ENCODE measurements at places on chromosomes 4 and X.

DNA sequence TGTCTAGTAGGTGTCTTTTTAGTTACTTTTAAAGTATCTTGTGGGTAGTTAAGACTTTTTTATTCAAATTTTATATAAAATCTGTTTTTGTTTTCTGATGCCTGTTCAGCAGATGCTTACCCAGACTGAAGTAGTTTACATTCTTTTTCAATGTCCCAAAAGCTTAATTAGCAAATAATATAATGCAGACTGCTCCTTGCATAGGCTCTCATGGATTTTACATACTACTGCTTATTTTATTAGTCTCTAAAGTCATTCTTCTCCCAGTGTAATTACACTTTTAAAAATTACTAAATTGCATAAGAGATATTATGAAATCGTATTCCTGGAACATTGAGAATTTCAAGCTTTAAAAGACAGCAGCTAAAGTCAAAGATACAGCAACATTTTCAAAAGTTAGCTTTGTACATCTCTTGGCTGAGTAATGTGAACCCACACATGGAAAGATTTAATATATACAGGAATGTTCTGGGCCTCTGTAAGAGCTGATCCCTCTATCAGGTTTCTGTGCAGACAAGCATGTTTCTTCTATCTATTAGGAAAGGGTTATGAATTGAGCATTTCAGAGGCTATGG, 148.4 kb upstream of the SPRY1 start:
- no peak for DNase-seq

DNA sequence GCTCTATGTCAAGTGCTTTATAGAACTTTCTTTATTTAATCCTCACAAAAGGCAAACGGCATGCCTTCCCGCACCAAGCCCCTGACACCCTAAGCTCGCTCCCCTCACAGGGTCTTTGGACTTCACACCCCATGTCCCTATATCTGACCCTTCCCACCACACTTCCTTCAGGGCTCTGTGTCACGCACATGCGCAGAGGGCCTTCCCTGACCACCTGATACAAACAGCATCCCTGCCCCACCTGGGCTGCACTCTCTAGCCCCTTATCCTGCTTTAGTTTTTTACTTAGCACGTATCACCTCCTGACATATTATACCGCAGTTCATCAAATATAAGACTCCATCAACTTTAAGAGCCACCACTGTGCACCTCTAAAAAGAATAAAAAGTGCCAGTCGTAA, 49.8 kb downstream of the SOD3 start:
- no peak for DNase-seq

DNA sequence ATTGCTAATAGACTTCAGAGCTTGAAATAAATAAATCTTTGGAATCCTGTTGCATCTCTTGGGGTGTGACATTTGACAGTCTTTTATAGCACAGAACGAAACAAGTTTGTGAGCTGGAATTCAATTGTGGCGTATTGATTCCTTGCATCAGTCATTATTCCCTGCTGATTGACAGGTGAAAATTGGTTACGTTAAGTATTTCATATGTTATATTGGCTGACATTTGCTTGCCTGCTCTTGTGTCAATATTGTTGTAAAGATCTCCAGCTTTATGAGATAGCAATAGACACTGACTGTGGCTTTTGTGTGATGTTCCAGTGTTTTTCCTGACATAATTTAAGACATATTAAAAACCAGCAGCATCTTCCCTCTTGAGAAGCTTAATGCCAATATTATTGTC, 644.4 kb upstream of the FAM241A start:
- DNase-seq, result no peak

GRCh38 chrX:72621625-72622485, 49.2 kb upstream of the HDAC8 start:
- DNase-seq, result no peak

DNA sequence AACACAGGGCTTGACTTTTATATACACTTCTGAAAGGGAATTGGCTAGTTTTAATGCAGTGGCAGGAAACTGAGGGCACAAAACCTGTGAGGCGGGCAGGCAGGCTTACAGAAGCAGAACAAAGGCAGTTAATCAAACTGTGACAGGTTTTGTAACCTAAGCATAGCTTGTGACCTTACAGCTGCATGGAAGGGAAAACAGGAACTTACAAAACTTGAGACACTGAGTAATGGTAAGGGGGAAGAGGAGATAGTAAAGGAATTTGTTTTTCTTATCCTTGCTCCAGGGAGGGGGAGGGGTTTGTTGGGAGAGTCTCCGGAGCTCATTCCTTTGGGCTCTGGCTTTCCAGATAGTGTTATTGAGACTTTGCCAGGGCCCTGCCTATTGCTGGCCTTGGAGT, 55.6 kb downstream of the SLITRK4 start:
- DNase-seq, result no peak

DNA sequence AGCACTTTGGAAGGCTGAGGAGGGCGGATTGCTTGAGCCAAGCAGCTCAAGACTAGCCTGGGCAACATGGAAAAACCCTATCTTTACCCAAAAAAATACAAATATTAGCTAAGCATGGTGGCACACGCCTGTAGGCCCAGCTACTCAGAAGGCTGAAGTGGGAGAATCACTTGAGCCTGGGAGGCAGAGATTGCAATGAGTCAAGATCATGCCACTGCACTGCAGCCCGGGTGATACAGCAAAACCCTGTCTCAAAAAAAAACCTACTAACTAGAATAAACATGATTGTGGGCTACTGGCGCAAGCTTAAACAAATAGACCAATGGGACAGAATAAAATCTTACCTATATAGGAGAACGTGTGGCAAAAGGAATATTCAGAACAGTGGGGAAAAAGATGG, 7.3 kb downstream of the CDKL2 start:
- DNase-seq, result no peak

DNA sequence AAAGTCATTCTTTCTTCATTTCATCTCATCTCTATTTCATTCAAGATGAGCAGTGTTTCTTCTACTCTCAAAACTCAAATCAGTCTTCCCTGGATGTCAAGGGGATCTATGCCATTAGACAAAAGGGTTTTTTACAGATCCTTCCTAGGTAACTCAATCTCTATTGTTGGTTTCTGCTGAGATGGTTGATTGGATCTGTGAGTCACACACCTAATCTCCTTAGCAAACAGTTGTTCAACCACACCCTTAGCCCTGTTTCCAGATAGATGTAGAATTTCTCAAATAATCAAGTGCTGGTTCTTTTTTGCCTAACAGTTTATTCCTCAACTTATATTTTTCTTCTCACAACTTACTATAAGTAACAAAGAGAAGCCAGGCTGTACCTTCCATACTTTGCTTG, 200.5 kb downstream of the KDR start:
- no peak for DNase-seq

DNA sequence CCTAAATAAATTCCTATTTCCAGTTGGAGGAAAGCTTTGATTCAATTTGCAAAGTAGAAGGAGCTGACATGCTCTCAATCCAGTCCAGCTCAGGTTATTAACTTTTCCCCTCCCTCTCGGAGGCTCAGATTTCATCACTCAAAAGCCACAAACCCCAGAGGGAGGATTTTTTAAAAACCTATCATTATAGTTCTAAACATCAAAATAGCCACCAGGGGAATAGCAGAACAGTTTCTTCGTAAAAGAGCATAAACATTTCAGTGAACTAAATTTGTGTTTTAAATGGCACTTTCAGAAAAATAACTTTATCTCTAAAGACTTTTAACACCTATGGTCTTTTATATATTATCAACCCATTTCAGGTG, 8.8 kb downstream of the GPRIN3 start:
- DNase-seq, result no peak
